Activated CD4-positive, alpha-beta T cell treated with anti-CD3 and anti-CD28 coated beads for 48 hours (primary cell): ENCODE measurements at places on chromosomes 3 and 15.

DNA sequence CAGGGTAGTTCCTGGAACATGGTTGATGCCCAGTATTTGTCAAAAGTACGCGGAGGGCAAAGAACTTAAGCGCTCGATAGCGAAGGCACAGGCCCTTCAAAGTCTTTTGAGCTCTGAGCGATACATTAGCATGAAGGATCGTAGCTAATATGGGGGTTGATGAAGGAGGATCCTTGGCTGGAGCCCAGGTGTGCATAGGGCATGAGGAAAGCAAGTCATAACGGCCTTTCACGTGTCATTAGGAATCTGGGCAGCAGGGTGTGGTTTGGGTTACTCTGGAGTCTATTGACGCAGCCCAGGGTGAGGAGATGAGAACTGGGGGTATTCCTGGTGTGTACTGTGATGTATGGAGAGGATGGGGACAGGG, 31.7 kb downstream of the SPINK8 start:
- DNase-seq: peak; percentile 39

- DNase-seq: no peak
Measured at GRCh38 chr3:45646051-45646585, 43.1 kb upstream of the SACM1L start.

GRCh38 chr15:65869954-65870871, 922 bp downstream of the RAB11A start:
- peak; percentile 34 for DNase-seq

DNA sequence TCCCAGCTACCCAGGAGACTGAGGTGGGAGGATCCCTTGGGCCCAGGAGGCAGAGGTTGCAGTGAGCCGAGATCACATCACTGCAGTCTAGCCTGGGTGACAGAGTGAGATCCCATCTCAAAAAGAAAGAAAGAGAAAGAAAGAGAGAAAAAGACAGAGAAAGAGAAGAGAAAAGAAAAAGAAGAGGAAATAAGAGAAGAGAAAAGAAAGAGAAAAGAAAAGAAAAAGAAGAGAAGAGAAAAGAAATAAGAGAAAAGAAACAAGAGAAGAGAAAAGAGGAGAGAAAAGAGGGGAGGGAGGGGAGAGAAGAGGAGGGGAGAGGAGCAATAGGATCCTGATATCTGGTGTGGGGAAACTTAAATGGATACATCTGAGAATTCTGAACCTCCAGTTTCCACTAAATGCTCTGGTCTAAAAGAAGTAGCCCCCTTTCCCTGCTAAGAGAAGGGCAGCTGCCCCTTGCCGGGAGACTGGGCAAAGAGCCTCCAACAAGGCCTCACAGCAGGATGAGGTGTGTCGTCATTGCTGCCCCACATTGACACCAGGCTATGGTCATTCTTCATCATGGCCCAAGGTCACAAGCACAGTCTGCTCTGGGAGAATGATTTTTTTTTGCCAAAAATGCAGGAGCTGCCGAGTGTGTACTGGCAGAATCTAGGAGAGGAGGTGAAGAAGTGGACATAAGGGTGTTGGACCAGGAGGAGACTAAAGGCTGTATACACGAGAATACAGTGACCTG, 21.1 kb upstream of the COMMD4 start:
- DNase-seq: no peak

DNA sequence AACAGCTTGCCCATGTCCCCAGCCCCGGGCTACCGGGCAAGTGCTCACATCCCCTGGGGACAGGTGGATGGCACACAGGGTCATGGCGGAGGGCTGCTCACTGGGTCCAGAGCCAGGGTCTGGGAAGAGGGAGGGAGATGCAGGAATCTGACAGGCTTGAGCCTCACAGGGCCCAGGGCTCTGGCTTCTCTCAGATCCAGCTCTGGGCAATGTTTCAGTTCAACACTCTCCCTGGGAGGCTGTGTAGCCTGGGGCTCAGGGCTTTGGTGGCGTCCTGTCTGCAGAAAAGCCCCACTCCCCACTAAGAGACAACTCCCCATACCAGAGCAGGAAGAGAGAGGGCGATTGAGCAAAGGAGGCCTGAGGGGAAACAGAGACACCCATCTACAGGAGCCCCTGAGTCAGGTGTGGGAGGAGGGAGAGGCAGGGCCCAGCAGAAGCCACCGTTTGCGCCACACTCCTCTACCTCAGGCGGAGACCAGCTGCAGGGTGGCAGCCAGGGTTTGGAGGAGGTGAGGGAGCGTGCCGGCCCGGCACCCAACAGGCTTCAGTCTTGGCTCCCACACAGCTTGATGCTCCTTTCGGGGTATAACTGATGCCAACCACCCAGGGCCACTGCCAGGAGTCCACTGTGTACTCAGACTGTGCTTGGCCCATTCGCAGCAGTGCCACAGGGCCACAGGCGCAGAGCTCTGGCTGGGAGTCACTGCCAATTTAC, 16.8 kb upstream of the SRP14 start:
- no peak for DNase-seq

DNA sequence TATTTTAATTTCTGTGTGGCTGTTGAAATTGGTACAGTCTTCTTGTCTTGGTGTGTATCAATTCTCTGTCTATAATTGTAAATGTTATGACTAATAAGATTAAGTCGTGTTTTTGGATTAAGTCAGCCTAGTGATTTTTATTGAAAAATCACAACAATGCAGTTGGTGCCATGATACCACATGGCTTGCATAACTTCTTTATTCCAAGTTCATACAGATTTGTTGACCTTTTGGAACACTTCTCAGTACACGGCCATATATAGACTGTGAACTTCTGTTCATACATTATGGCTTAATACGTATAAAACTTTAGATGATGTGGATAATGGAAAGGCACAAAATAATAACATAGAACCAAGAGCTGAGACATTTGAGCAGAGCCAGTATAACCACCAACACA, 121.2 kb upstream of the NAALADL2 start:
- DNase-seq: no peak

- no peak for DNase-seq
Measured at GRCh38 chr3:157398598-157398997, 38.1 kb upstream of the PTX3 start.

GRCh38 chr3:47359323-47359722, 21.5 kb upstream of the PTPN23 start:
- no peak for DNase-seq

DNA sequence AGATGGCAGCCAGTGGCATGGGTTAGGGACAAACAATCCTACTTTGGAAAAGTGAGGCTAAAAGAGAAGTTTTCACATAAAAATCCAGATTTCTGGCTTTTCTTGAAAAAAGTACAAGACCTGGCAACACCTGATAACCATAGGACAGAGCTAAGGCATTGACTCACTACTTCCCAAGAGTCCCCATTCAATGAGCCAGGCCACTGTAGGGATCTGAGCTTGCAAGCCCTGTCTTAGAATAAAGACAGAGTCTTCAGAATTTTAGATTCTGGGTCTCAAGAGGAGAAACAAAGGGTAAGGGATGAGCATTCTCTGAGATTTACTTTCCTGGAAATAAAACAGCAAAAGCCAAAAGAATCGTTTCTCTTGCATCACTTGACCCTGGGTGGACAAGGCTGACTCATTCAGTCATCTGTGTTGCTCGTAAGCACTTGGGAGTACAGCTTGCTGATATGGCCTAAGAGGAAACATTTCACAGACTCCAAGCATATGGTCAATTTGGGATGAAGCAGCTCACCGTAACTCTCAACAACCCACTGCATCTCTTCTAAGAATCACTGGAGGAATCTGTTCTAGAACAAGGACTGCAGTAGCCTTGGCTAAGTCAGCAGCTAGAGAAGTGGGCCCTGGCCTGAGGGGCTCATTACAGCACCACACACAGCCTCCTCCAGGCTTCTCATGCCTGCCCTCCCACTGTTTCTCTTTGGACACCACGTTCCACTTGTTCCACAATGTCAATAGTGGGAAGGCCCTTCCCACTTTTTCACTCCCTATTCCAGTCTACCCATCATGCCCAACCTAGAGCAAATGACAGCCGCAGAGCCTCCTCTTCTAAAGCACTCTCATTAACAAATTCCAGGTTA, 86.2 kb downstream of the RFTN1 start:
- DNase-seq: no peak
